Dermis microvascular lymphatic vessel endothelial cell (primary cell): ENCODE measurements at places on chromosomes 12 and 14. TPM values are rescaled to one million over a fixed set of nuclear protein-coding genes. Genes with fewer than 3 reads are reported as not detected.

DNA sequence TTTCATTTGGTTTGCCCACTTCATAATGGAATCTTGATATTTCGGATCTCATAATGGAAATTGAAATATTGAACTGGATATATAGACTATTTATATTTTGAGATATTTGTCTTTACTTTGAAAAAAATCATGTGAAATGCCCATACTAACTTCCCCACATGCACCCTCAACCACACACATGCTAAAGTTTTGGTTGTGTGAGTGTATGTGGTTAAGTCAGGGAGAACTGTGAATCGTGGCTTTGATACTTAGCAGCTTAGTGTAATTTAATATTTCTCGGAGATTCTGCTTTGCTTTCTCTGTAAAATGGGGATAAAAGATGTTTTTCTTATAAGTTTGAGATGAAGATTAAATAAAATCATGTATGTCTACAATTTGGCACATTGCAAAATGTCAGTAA lies 162.1 kb downstream of the OTOGL start:
- DNase-seq: no peak

- DNase-seq: no peak
Measured at GRCh38 chr12:14988035-14988434, 15.2 kb downstream of the PDE6H start.

GRCh38 chr14:104009297-104009696 lies 67.0 kb upstream of the RD3L start:
- no peak for DNase-seq

GRCh38 chr12:2322554-2323120 lies 269.9 kb downstream of the CACNA1C start:
- DNase-seq: no peak

DNA sequence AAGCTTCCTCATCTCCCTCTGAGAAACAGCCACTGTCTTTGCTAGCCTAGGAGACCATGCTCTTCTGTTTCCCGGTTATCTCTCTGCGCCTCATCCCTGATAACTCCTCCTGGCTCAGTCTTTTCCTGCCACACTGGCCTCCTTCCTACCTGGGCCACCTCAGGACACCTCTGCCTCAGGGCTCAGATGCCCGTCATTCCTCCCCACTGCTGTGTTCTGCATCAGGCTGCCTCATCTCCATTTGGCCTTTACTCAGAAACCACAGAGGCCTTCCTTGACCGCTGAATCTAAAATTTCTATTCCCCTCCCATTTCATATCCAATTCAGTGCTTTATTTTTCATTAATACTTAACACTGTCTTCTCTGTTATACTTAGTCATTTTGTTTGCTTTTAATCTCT lies 311.0 kb upstream of the RGS6 start:
- no peak for DNase-seq

Gene CACNA2D4
- under 0.01 and 0.26 TPM in 2 replicates for total RNA-seq

Gene SIX4
- total RNA-seq: 0.51 TPM in 2 replicates

DNA sequence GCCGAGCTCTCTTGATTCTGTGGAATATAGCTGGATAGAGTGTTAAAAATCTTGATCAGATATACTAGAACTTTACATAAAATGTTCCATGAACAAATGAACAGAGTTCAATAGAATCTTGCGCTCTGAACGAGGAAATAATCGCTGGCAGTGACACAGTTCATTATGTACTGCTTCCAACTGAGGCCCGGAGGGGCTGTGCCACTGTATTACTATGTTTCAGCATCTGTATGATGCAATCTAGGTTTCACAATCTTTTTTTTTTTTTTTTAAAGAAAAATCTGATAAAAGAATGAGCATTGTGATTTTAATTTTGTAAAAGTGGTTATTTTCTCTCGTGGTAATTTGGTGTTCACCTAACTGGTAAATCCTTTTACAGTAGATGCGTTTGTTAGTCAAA lies 77.2 kb downstream of the FERMT2 start:
- no peak for DNase-seq
